COR-L47 (cell line): ENCODE measurements at places on chromosomes 1 and 21.

DNA sequence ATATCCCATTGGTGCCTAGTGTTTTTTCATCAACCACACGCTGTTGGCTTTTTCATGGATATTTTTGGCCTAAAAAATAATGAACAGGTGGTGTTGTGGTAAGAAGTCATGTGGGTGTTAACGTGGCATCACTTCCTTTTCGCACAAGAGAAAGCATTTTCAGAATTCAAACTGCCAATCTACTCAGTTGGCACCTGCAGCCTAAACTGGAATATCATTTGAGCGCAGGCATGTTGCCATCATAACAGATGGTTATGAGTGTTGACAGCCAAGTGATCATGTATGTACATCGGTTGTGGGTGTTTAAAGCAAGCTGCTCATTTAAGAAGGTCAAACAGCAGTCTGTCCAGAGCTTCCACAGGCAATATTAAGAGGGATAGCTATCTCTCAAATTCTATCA is 1963.0 kb downstream of the NCAM2 start:
- no peak for DNase-seq

- no peak for DNase-seq
Measured at GRCh38 chr21:37671381-37671780, 244.9 kb downstream of the KCNJ6 start.

- DNase-seq: no peak
Measured at GRCh38 chr1:178684111-178684510, 40.9 kb upstream of the RALGPS2 start.

DNA sequence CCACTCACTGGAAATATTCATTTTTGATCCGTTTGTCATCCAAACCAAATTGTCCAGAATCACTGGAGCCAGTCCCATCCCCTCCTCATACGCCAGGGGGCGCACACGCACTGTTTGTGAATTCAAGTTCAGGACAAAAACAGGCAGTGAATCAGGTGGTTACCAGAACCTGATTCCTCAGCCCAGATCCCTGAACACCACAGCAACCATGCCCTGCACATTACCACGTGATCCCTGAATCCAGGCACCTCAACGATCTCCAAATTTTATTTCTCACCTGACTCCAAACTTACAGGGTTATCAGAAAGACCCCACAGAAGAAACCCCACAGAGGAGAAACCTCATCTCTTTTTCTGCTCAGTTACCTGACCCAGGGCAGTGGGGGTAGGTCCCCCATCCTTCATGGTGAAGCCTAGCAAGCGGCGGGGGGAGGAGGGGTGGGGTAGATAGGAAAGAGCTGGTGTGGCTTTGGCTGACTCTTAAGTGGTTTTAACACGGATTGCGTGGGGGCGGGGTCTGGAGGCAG is 1.4 kb upstream of the PTPRF start:
- DNase-seq: peak; percentile 73

DNA sequence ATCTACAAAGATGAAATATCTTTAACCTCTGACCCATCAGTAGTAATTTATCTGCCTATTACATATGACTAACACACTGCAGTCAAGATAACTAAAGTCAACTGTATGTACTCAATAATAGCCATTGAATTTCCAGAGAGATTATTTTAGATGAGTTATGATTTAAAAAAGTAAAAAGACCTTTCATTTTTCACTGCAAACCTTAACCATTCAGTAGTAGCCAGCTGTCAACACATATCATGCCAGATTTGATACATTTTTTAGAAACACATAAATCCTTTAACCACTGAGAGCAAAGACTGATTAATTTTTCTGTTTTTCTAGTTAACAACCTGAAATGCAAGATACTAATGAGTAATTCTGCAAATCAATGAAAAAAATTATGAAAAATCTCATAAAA is 31.0 kb downstream of the PALMD start:
- DNase-seq: no peak

GRCh38 chr1:94622757-94623156 is 81.2 kb upstream of the F3 start:
- DNase-seq: no peak
